AG09309 (cell line): ENCODE measurements at places on chromosomes 11 and 22.

DNA sequence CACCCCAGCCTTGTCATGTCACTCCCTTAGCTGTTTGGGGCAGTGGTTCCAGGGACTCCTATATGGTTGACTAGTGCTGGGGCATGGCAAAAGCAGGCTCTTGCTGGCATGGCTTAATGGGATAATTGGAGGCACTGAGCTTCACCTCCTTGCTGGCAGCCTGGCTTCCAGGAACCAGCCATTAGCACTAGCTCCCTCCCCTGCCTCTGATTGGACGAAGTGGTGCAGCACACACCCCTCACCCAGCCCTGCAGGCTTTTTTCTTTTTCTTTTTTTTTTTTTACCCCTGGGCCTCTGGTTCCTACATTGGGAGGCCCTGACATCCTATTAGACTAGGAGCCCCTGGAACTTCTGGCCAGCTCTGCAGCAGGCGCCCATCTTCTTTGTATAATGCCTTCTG is 18.6 kb downstream of the PHLDB1 start:
- no peak for DNase-seq

DNA sequence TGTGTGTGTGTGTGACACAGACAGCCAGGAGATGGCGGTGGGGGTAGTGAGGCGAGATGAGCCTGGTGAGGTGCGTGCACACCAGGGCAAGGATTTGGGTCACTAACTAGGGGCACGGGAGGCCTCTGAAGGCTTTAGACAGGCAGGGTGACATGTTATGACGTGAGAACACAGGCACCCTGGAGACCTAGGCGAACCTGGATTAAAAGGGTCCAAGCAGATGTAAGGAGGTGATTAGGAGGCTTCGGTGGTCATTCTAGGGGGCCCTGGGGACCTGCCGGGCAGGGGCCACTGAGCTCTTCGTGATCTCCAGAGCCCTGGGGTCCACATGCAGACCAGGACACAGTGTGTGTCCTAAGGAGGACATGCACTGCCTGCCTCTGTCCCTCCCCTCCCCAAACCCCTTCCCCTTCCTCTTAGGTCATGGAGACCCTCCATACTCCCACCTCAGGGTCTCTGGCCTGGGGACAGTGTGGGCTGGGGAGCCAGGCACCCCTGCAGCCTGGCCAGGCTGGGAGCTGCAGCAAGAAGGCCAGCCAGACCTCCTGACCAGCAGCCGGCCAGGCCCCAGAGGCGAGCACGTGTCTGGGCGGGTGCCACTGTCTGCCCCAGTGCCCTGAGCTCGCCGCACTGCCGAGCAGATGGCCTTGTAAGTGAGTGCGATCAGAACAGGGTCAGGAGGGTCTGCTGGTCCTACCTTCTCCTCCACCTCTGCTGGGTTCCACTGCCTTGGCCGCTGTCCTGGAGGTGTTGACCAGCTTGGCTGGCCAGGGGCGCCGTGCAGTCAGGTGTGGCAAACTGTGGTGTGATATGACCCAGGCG is 32.1 kb downstream of the IFT27 start:
- DNase-seq = no peak

GRCh38 chr22:35275580-35275979 is 18.3 kb downstream of the HMGXB4 start:
- DNase-seq = no peak

- DNase-seq = no peak
These were observed 23.1 kb upstream of the CD82 start for GRCh38 chr11:44542372-44542771.

DNA sequence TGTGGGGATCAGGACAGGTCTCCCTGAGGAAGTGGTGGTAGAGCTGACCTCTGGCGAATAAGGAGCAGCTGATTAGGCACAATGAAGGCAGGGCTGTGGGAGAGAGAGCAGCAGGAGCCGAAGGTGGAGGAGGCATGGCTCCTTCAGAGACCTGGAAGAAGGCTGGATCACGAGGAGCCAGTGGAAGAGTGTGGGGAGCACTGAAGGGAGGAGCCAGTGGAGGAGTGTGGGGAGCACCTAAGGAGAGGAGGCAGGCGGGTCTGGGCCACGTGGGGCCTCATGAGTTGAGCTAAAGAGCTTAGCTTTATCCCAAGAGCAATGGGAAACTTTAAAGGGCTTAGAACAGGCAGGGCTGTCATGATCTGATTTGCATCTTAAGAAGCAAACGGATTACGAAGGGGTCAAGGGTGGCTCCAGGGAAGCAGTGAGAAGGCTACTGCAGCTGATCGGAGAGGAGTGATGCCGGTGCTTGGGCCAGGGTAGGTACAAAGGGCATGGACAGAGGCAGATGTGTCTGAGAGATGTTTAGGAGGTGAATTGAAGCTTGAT is 44.9 kb upstream of the EIF3D start:
- no peak for DNase-seq

DNA sequence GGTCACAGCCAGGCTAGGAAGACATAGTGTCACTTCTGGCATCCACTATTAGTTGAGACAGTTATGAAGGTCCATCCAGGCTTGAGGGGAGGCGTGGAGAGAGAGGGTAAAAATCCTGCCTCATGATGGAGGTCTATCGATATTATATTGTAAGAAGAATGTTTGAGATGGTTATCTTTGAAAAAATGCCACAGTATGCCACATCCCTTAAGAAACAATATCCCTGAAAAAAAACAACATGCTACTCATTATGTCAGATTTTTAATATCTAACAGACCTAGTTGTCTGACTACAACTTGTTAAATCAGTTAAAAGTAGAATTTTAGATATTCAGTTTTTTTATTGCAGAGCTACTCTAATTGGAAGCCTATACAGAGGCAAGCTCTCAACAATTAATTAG is 121.7 kb upstream of the SLC5A12 start:
- no peak for DNase-seq

- DNase-seq = no peak
These were observed 28.7 kb upstream of the CBX6 start for GRCh38 chr22:38900677-38901076.

- no peak for DNase-seq
These were observed 70.5 kb upstream of the SESN3 start for GRCh38 chr11:95301474-95301873.

DNA sequence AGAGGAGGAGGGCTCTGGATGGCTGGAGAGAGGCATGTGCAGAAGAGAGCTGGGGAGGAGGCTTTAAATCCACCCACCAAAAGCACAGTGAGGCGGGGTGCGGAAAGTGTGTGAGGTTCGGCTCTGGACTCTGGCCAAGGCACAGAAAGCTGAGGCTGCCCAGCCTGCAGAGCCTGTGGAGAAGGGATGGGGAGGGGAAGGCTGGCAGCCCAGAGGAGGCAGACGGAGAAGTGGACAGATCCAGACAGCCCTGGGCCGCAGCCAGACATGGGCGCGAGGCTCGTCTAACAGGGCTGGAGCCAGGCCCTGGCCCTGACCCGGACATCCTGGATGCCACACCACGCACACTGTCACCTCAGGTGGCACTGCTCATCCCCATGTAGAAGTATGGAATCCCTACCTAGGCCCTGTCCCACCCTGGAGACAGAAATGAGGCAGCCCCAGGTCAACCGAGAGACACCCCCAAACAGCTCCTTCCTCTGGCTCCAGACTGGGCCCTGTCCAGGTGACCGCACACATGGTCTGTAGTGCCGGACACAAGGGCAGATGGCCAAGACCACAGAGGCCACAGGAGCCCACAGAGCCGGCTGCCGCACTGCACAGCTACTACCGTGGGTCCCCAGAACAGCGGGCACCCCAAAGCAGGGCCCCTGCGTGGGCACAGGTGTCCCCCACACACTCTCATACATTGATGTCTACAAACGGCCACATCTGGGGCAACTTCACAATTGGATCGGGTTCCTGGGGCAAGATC is 16.6 kb upstream of the MOB2 start:
- no peak for DNase-seq

GRCh38 chr11:134532131-134532920 is 120.3 kb upstream of the B3GAT1 start:
- DNase-seq = no peak

DNA sequence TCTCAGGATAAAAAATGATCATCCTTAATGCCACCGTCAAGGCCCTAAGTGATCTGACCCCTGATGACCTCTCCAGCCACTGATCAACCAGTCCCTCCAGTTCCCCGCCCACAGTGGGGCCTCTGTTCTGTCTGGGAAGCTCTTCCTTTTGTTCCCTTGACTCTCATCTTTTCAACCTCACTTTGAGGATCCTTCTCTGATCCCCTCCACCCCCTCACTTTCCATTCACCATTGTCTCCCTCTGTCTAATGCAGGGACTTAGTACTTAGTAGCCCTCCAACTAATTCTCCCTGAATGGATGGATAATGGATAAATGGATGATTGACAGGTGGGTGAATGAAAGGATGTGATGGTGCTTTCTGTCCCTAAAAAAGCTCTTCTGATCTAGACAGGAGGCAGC is 45.6 kb downstream of the C11orf58 start:
- DNase-seq = no peak

- DNase-seq = no peak
These were observed 157.8 kb upstream of the TRPC6 start for GRCh38 chr11:101741479-101742175.

GRCh38 chr11:131491503-131491902 is 121.1 kb downstream of the NTM start:
- DNase-seq = peak; percentile 10

GRCh38 chr22:46068181-46068592 is 82.1 kb upstream of the PPARA start:
- no peak for DNase-seq

GRCh38 chr22:38618682-38619081 is 37.5 kb downstream of the FAM227A start:
- DNase-seq = no peak

- no peak for DNase-seq
These were observed 73.9 kb upstream of the FGF3 start for GRCh38 chr11:69892986-69893555.

DNA sequence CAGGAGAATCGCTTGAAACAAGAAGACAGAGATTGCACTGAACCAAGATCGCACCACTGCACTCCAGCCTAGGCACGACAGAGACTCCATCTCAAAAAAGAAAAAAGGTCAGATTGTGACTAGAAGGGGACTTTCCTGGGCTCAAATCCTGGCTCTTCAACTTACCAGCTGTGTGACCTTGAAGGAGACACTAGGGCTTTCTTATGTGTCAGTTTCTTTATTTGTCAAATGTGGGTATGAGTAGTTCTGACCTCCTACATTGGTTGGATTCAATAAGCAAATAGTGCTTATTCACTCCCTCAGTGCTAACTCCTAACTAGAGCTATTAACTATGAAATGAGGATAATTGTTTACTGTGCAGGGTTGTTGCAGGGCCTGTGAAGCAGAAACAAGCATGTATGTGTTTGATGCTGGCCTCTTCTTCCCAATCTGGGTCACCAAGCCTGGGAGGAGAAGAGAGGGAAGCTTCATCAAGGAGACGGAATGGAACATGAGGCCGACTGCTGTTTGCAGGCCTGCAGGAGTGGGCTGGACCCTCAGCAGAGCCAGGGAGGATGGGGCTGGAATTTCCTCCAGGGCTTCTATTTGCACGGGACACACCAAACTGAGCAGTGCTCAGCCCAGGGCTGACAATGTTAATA is 22.5 kb downstream of the RHOD start:
- DNase-seq = no peak

DNA sequence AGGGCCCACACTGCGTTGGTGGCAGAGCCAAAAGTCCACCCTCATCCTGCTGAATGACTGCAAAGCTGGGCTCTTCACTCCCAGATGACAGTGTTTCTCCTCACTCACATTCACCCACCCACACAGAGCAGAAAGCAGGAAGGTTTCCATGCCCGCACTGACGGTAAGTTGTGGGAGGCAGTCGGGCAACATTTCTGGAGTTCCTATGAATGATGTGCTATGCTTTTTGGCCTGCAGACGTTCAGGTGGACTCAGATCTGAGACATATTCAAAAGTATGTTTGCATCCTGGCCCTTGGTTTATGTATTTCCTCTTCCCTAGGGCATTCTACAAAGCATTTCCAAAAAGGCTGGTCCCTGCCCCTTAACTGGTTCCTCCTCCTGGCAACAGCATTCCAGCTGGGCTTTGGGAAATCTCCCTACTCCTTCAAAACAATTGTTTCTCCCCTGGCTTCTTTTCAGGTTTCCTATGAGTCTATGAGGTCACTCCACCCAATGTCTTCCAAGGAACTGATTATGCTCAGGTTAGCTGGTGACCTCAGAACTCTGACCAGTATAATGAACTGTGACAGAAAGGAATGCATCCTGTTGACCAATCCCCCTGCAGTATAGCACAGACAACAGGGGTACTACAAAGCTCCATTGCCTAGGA is 36.4 kb downstream of the PACSIN2 start:
- DNase-seq = no peak

GRCh38 chr11:119638851-119639250 is 90.1 kb downstream of the NECTIN1 start:
- DNase-seq = no peak

DNA sequence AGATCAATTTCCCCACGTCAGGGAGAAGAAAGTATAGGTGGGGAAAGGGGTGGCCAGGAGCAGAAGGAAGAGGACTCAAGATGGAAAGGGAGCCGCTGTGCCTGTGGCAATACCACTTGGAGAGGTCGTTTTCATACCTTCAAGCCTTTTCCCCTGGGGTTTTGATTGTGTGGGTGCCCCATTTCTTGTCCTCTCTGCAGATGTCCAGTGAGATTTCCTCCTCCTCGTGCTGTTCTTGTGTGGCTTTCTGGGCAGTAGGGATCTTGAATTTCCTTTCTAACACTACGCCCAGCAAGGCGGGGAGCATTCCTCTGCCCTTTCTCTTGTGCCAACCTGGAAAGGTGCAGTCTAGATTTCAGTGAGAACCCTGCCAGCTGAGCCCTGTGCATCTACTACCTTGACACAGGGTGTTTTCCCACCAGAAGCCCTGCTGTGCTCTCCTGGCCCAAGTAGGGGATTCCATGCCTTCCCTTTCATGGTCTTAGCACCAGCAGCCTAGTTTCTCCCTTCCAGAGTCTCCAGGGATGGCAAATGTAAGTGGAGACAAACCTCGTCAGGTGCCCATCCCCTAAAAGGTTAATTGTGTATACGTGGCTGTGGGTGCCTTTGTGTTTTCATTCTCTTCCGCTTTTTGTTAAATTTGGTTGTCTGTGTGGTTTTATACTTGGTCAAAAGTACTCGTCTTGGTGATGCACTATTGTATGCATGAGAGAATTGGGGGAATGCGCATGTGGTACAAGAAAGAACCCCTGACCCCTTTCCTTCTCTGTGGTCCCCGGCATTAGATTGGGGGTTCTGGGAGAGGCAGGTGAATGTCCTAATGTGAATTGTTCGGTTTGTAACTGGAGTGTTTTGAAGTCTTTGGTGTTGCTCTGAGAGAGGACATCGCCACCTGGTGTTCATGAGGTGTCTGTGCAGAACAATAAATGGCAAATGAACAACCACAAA is 71.4 kb upstream of the MPEG1 start:
- DNase-seq = peak; percentile 14

DNA sequence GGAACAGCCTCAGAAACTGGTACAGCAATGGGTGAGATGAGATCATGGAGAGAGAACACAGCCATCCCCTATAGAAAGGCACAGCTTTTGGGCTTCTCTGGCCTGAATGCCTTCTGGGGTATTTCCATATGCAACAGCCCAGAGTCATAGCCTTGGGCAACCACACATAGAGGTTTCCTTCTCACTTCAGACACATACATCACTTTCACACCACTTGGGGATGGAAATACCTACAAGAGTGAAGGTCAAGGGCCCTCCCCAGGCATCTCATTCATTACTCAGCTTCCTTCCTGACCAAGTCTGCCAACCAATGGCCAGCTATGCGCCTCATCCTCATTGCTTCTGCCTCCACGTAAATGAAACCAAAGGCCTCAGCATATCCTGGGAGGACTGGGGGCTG is 17.7 kb upstream of the OLFML1 start:
- DNase-seq = no peak
